Panc1 (cell line): ENCODE measurements at places on chromosomes 1 and 21.

GRCh38 chr1:22080191-22080590 is 27.7 kb downstream of the CDC42 start:
- no peak for DNase-seq
- H3K4me3 ChIP-seq: no peak overlapping the region
- no peak overlapping the region for H3K27ac ChIP-seq
- H3K27me3 ChIP-seq: no peaks in the 10 kb centered on the region

- no peak overlapping the region for H3K27ac ChIP-seq
- no peak overlapping the region for H3K4me3 ChIP-seq
- DNase-seq: no peak
Observed at GRCh38 chr1:72357411-72357810, 75.1 kb upstream of the NEGR1 start.

DNA sequence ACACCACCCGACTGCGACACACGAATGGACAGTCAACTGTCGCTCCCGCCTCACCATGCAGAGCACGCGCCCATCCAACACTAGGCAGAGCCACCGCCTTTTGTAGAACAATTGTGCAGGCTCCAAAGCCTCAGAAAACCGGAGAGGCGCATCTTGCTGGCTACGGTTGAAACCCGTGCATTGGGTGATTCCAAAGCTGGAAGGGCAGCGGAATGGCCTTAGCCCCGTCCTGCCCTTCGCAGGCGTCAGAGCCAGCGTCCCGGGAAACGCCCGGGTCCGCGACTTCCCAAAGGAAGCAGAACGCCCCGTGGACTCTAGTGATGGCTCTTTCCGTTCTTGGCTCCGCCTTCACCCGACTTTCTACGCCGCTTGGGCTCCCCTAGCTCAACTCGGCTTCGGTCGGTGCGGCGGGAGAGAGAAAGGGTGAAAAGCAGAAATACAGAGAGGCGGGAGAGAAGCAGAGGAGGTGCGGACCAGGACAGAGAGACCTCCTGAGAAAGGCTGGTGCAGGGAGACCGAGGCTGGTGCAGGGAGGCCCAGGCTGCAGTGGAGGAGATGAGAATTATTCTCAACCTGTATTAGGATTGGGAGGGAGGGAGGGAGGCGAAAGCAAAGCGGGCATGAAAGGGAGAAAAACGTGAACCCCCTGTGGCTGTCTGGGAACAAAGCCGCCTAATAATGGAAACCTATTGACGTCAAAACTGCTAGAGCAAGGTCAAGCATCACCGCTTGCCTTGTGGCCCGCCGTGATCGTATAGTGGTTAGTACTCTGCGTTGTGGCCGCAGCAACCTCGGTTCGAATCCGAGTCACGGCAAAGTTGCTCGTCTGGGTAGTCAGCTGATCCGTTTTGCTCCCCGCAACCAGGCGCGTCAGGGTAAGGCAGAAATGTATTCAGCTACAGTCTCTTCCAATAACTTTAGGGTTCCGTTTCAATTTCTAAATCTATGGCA is 99.5 kb downstream of the PRKAB2 start:
- no peak overlapping the region for H3K4me3 ChIP-seq
- no peak for DNase-seq
- H3K4me1 ChIP-seq: no peaks in the 10 kb centered on the region
- H3K27me3 ChIP-seq: peaks cover 4% of the 10 kb centered on the region
- H3K27ac ChIP-seq: no peak overlapping the region
- H3K36me3 ChIP-seq: no peaks in the 10 kb centered on the region

DNA sequence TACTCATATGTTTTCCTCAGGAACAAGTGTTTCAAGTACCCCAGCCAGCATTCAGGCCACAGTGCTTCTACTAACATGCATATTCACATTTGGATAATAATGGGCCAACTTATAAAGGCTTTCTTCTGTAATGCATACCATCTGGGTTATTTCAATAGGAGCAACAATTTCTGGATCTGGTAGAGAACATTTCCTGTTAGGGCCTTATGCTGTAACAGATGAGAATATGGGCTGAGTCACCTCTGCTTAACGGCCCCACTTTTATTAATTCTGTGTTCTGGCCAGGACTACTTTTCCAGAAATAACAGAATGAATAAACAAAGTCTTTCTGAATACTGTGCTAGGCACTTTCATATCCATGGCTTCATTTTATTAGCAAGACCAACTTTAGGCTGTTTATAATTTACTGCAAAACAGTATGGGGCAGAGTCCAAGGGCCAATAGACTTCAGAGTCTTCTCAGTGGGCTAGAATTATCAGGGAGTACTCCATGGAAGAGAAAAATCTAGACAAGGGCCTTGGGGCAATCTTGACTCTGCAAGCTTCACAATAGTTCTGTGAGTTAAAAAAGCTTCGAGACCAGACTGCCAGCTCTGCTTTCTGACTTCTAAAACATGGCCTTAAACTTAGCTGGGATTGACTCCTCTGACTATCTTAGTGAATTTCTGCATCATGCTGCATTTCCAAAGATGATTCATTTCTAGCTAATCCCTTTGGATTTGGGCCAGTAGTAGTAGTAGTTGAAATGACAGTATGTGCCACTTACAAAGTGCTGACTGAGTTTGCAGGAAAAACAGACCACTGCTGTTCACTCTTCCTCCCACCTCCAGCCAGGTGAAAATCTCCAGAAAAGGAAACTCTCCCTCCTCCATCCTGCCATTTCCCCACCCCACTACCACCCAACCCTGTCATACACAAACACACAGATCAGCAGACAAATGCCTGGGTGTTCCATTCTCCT is 8.2 kb upstream of the SSX2IP start:
- H3K4me1 ChIP-seq: peaks cover 9% of the 10 kb centered on the region
- peak; percentile 88 for DNase-seq
- no peaks in the 10 kb centered on the region for H3K36me3 ChIP-seq
- no peak overlapping the region for H3K27ac ChIP-seq
- no peak overlapping the region for H3K4me3 ChIP-seq

- H3K36me3 ChIP-seq: no peaks in the 10 kb centered on the region
- H3K27me3 ChIP-seq: no peaks in the 10 kb centered on the region; the same call in 1 of the 2 replicates
- no peaks in the 10 kb centered on the region for H3K4me1 ChIP-seq
- H3K27ac ChIP-seq: no peak overlapping the region
- no peak for DNase-seq
Observed at GRCh38 chr1:214717351-214717750, 114.4 kb downstream of the CENPF start.

GRCh38 chr1:46822248-46822826 is 23.5 kb downstream of the CYP4B1 start:
- H3K36me3 ChIP-seq: no peaks in the 10 kb centered on the region
- no peak overlapping the region for H3K4me3 ChIP-seq
- H3K27ac ChIP-seq: no peak overlapping the region
- DNase-seq: no peak
- peaks cover 4% of the 10 kb centered on the region; the same call in 1 of the 2 replicates for H3K4me1 ChIP-seq

GRCh38 chr1:44505210-44505993 is 100.3 kb downstream of the RNF220 start:
- peaks cover 6% of the 10 kb centered on the region; the same call in 1 of the 2 replicates for H3K4me1 ChIP-seq
- H3K4me3 ChIP-seq: no peak overlapping the region
- H3K27me3 ChIP-seq: no peaks in the 10 kb centered on the region
- DNase-seq: no peak

GRCh38 chr1:20787029-20787839 is at the start of gene HP1BP3:
Gene HP1BP3 (minus strand): TSS chr1:20787307. CDS start chr1:20780440, 6,867 bp downstream.
- H3K27me3 ChIP-seq: no peaks in the 10 kb centered on the region
- no peak for DNase-seq
- H3K4me3 ChIP-seq: peak within 1 kb of the TSS; percentile 91
- H3K27ac ChIP-seq: peak within 1 kb of the TSS; percentile 99

DNA sequence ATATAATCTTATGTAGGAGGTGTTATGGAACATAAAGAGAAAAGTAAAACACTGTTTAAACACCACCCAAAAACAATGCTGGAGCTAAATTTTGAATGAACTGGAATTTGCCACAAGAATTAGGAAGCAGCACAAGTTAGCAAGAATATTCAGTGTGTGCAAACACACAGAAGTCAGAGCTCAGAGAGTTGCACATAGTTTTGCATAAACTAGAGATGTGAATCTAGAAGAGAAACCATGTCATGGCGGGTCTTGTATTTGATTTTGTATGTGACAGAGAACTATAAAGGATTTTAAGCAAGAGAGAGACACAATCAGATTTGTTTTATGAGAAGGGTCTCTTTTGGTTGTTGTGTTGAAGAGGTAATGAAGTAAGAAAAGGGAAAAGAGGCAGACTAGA is 38.2 kb downstream of the SELENOF start:
- H3K27me3 ChIP-seq: no peaks in the 10 kb centered on the region
- H3K4me3 ChIP-seq: no peak overlapping the region
- H3K4me1 ChIP-seq: no peaks in the 10 kb centered on the region
- H3K36me3 ChIP-seq: peaks cover 10% of the 10 kb centered on the region
- DNase-seq: no peak

GRCh38 chr1:202540014-202540413 is 170.2 kb downstream of the SYT2 start:
- DNase-seq: no peak
- no peak overlapping the region for H3K27ac ChIP-seq
- H3K36me3 ChIP-seq: no peaks in the 10 kb centered on the region
- H3K4me1 ChIP-seq: no peaks in the 10 kb centered on the region
- H3K27me3 ChIP-seq: no peaks in the 10 kb centered on the region

DNA sequence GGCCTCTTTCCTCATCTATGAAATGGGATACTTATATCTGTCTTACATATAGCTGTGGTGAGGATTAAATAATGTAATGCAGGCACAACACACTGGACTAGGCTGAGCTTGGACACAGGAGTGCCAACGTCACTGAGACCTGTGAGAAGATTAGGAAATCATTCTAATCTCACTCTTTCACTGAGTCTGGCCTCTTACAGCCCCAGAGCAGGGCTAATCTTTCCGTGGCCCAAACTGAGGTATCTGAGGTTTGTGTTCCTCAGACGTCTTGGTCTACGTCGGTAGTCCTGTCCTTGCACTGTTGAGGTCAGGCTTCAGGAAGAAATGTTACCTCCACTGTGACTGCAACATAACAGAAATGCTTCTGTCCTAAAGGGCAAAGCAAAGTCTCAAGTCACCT is 22.6 kb upstream of the A3GALT2 start:
- peak overlapping the region; percentile 93 for H3K27ac ChIP-seq
- H3K4me3 ChIP-seq: peak overlapping the region; percentile 15; the same call in 1 of the 2 replicates
- DNase-seq: no peak

GRCh38 chr1:92168657-92169056 is 49.1 kb upstream of the C1orf146 start:
- H3K4me3 ChIP-seq: no peak overlapping the region
- H3K4me1 ChIP-seq: no peaks in the 10 kb centered on the region
- no peak for DNase-seq
- no peaks in the 10 kb centered on the region for H3K36me3 ChIP-seq

GRCh38 chr1:113247782-113248181 is 142.5 kb upstream of the MAGI3 start:
- no peak overlapping the region for H3K4me3 ChIP-seq
- H3K36me3 ChIP-seq: no peaks in the 10 kb centered on the region
- DNase-seq: no peak
- H3K27me3 ChIP-seq: no peaks in the 10 kb centered on the region

DNA sequence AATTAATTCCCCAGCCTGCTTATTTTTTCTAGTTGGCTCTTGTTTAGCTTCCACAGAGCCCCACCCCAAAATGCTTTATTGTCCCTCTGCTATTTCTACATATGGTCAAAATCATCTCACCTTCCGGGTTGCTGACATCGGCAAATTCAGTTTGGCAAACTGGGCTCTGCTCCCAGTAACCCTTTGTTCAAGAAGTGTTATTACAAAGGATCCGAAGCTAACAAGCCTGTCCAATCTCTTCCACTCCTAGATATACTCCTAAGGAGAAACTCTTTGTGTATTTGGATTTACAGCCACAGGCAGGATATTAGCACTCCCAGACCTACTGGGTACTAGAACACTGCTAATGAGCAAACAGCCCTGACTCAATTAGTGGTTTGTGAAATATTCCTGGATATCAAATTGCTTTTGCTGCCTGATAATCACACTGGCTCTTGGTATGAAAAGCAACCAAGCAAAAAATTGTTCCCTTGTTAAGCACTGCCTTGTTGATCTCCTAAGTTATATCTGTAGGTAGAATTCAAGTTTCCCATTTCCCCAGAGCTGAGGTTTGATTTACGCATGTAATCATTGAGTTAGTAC is 4.0 kb downstream of the JUN start:
- no peaks in the 10 kb centered on the region for H3K27me3 ChIP-seq
- peak overlapping the region; percentile 88 for H3K4me3 ChIP-seq
- peaks cover 6% of the 10 kb centered on the region; the same call in 1 of the 2 replicates for H3K36me3 ChIP-seq
- no peak for DNase-seq

DNA sequence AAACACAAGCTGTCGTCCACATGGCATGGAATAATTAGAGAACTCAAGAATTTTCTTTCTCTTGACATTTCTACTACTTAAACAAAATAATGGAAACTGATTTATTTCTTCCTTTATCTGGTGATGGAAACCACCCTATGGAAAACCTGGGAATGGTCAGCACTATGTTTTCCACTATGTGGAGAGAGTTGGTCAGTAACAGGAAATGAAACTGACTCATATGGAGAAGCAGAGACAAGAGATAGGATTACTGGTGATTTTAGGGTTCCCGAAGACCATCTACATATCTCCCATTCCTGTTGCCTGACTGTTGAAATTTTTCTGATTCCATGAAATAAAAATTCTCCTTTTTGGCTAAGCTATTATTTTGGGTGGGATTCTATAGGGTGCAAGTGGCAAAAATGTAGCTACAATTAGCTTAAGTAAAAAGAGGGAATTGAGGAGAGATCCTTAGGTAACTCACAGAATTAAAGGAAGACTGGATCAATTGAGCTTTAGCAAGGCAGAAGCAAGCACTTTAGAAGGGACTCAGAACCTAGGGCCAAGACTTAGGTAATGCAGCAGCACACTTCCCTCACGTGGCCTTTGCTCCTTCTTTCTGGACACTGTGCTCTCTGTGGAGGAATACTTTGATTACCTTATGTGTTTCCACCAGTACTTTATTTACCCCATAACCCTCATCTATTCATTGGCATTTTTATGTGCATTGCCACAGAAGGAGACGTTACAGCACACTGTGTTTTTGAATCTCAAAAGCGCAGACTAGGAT is 89.6 kb downstream of the LEPR start:
- H3K4me3 ChIP-seq: no peak overlapping the region
- no peak overlapping the region for H3K27ac ChIP-seq
- no peaks in the 10 kb centered on the region for H3K36me3 ChIP-seq
- no peaks in the 10 kb centered on the region for H3K4me1 ChIP-seq

GRCh38 chr1:110339407-110340206 is 430 bp downstream of the RBM15 start:
- H3K27ac ChIP-seq: peak overlapping the region; percentile 86
- H3K27me3 ChIP-seq: no peaks in the 10 kb centered on the region
- no peak for DNase-seq
- H3K36me3 ChIP-seq: peaks cover 11% of the 10 kb centered on the region
- H3K4me1 ChIP-seq: peaks cover 33% of the 10 kb centered on the region

GRCh38 chr1:209405183-209405814 is 178.2 kb upstream of the CAMK1G start:
- DNase-seq: no peak
- no peak overlapping the region for H3K4me3 ChIP-seq
- peaks cover 2% of the 10 kb centered on the region; the same call in 1 of the 2 replicates for H3K27me3 ChIP-seq
- no peaks in the 10 kb centered on the region for H3K36me3 ChIP-seq
- H3K4me1 ChIP-seq: no peaks in the 10 kb centered on the region
